ENCODE measurements at places on chromosomes 7 and 10.

DNA sequence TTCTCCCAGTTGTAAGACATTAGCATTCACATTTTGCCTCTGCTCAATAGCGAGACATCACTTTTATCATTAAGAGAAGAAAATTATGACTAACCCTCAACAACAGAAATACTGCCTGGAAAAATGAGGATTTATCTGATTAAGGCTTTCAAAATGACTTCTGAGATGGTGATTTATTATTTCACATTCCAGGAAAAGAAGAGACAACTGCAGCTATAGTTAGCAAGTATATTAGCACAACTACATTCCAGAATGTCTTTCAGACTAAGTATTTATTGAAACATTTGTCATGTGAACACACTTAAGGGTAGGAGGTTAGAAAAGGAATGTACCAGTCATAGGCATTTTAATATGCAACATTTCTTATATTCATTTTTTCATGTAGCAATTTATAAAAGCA is 162.0 kb downstream of the IQUB start:
- DNase-seq: no peak

DNA sequence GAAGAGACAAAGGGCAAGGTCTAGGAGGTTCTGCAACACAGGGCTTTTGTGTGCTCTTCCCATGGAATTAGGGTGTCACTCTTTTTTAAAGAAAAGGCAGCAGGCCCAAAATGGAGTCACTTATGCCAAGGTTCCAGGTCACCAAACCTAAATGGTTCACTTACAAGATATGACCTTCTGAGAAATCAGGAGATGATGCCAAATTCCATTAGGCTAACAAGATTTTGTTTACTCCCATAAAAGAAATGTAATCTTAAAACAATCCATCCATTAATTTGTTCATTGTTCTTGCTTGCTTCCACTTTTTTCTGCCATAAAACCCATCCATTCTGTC is 158.1 kb downstream of the SNX13 start:
- DNase-seq: no peak

GRCh38 chr10:112363696-112364688 is 9.9 kb upstream of the ACSL5 start:
- DNase-seq: no peak

DNA sequence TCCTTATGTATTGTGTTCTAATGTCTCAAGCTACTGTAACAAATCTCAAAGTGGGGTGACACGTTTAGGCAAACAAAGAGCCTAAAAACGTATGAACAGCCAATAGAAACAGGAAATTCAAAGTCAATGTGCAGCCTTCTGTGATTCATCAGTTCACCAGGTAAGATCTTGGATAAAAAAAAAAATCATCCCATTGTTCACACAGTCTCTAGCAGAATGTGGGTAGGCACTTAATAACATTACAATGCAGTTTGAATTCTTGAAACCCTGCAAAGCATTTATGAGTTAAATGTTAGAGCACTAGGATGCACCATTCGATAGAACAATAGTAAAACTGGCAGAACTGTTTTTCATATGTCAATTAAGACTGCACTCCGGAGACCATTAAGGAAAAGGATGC is 88.2 kb upstream of the HDAC9 start:
- DNase-seq: no peak

DNA sequence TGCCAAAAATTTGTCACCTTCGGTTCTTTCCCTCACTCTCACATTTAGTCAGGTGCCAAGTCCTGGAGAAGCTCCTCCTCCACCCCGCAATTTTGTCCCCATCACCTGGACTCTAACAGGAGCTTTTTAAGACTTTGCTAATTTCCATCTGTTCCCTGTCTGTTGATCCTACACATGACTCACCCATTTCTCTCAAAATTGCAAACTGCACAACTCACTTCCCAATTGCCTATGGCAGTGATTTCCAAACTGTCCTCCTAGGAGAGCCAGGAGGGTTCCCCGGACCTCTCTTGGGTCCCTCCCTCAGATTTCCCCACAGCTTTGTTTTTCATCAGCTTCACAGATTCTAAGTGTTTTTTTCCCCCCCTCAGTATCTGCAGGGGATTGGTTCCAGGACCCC is 120.3 kb downstream of the WNT2 start:
- no peak for DNase-seq

GRCh38 chr7:92698237-92698841 is 108.1 kb upstream of the FAM133B start:
- no peak for DNase-seq

- peak; percentile 36 for DNase-seq
Measured at GRCh38 chr7:121530227-121531174, 134.4 kb upstream of the FAM3C start.

DNA sequence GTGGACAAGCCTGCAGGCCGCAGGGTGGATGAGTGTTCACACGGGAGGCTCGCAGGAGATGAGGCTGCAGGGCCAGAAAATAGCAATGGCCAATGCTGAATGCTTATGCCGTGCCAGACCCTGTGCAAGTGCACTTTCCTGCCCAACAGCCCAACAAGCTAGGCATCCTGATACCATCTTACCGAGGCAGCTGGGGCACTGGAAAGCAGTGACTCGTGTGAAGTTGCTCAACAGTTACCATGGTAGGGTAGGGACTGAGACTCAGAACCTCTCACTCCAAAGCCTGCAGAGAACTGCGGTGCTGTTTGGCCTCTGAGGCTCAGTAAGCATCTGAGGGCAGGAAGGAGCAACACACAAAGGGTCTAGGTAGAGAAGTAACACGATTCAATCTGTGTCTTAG is 43.7 kb downstream of the JAZF1 start:
- no peak for DNase-seq

- no peak for DNase-seq
Measured at GRCh38 chr7:138873220-138873892, 75.4 kb upstream of the ATP6V0A4 start.

- DNase-seq: no peak
Measured at GRCh38 chr7:11078247-11078834, 104.7 kb downstream of the PHF14 start.

- DNase-seq: no peak
Measured at GRCh38 chr7:95723583-95724180, 48.7 kb upstream of the DYNC1I1 start.

GRCh38 chr7:41729059-41729458 is 26.2 kb upstream of the INHBA start:
- no peak for DNase-seq

GRCh38 chr10:22742678-22743077 is 28.3 kb upstream of the PIP4K2A start:
- DNase-seq: no peak

DNA sequence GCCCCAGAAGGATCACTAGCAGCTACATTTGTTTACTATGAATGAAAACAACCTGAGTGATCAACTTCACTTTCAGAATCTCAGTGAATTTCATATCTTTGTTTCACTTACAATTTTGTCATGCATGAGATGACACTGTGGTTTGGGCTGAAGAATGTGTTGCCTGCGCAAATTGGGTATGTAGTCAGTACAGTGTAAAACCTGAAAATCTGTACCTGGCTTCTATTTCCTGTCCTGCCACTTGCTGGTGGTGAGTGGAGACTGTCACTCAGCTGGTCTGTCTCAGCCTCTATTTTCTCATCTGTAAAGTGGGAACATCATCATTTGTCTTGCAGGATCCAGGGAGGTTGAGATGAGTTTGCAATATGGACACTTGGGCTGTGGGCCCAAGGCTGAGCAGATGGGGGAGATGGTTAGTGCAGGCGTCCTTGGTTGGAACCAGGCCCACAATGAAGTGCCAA is 118.0 kb downstream of the WDFY4 start:
- no peak for DNase-seq

GRCh38 chr7:45157286-45157652 is 322 bp upstream of the RAMP3 start:
- DNase-seq: no peak

- no peak for DNase-seq
Measured at GRCh38 chr7:139702313-139702731, 75.5 kb downstream of the HIPK2 start.

GRCh38 chr7:151710646-151711434 is 166.1 kb downstream of the PRKAG2 start:
- no peak for DNase-seq

DNA sequence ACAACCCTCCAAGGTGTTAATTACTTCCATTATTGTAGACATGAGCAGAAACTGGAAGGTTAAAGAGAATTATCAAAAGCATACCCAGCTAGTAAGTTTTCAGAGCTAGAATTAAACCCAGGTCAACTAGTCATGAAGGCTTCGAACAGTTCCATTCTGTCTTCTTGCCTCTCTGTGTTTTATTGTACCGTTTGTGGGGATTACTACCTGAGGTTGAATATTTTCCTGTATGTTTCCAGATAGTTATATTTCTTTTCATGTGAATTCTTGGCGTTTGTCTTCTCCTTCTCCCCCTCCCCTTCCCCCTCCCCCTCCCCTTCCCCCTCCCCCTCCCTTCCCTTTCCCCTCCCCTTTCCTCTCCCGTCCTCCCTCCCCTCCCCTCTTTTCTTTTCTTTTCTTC is 218.0 kb upstream of the GALNT17 start:
- no peak for DNase-seq

DNA sequence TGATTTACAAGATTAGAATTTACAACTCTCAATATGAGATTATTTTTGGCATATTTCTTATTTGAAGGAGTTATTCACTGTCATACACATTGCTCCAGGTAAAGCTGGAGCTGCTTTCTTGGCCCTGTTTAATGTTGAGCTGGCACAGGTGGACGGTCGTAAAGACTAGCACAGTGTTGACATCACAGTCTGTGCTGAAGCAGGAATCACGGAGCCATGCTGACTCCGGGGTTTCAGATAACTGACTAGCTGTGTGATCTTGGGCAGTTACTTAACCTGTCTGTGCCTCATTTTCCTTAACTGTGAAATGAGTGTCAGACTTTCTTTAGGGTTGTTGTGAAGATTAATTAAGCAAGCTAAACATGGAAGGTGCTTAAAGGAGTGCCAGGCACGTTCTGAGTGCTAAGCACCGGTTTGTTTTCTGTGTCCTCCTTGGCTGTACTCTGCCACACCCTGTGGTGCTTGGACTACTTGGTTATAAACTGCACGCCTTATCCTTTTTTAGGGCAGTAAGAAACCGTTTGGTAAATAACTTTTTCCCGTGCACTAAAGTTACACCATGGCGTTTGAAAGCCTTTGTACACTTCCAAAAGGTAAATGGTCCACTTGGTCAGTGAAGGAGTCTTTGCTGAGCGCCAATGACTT is 47.7 kb downstream of the DYNC2I1 start:
- DNase-seq: no peak

GRCh38 chr10:81950358-81950757 is 75.4 kb downstream of the NRG3 start:
- no peak for DNase-seq

- DNase-seq: no peak
Measured at GRCh38 chr10:13719425-13719824, 132.7 kb downstream of the PRPF18 start.

Measured in CD4-positive, alpha-beta T cell treated with Interleukin-6 for 4 hours (primary cell).